ENCODE measurements at places on chromosomes 12 and 14.

- DNase-seq: no peak
Measured at GRCh38 chr14:94018308-94018707, 7.8 kb upstream of the OTUB2 start.

DNA sequence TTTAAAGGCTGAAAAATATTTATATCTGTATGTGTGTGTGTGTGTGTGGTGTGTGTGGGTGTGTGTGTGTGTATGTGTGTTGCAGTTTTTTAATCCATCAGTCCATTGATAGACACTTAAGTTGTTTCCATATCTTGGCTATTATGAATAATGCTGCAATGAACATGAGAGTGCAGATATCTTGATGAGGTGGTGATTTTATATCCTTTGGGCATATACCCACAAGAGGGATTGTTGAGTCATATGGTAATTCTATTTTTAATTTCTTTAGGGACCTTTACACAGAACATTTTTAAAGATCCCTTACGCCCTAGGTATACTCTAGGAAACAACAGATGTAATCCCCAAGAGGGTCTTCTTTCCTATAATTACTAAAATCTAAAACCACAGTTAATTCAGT lies 154.5 kb upstream of the CLEC14A start:
- no peak for DNase-seq

GRCh38 chr14:58133739-58134138 lies 18.3 kb downstream of the ARMH4 start:
- DNase-seq: no peak

DNA sequence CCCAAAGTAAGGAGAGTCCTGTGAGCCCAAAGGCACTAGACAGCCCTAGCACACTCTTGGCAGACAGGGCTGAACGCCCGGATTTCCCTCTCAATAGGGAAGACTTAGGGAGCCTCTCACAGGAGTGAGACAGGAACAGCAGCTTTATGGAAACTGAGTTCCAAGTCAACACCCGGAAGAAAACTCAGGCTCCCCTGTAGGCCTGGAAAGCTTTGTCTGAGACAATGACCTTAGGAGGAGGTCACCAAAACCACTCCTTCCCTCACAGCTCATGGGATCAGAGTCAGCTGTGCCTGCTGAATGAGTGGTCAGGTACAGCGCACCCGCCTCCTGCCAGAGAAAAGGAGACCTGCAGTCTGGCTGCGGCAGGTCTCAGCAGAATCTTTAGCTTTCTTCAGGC lies 229.5 kb downstream of the CACNA1C start:
- DNase-seq: no peak

- no peak for DNase-seq
Measured at GRCh38 chr14:92960706-92961566, 38.0 kb downstream of the CHGA start.

GRCh38 chr14:30656190-30656632 lies 34.1 kb downstream of the SCFD1 start:
- peak; percentile 65 for DNase-seq

DNA sequence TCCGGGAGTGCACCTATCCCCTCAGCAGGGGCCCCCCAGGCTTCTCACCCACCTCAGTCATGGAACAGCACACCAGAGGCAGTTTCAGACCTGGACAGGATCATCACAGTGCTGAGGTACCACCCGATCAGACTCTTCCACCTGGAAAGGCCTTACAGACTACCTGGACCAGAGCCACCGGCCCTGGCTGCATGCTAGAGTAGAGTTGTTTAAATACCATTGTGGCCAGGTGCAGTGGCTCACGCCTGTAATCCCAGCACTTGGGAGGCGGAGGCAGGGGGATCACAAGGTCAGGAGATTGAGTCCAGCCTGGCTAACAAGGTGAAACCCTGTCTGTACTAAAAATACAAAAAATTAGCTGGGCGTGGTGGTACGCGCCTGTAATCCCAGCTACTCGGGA lies 61.5 kb downstream of the TSPAN11 start:
- no peak for DNase-seq

- no peak for DNase-seq
Measured at GRCh38 chr12:123506059-123506842, 27.3 kb downstream of the RILPL1 start.

GRCh38 chr12:6278439-6279255 lies 31.8 kb upstream of the PLEKHG6 start:
- DNase-seq: peak; percentile 95

- peak; percentile 58 for DNase-seq
Measured at GRCh38 chr14:104883681-104884361, 18.8 kb downstream of the CEP170B start.

DNA sequence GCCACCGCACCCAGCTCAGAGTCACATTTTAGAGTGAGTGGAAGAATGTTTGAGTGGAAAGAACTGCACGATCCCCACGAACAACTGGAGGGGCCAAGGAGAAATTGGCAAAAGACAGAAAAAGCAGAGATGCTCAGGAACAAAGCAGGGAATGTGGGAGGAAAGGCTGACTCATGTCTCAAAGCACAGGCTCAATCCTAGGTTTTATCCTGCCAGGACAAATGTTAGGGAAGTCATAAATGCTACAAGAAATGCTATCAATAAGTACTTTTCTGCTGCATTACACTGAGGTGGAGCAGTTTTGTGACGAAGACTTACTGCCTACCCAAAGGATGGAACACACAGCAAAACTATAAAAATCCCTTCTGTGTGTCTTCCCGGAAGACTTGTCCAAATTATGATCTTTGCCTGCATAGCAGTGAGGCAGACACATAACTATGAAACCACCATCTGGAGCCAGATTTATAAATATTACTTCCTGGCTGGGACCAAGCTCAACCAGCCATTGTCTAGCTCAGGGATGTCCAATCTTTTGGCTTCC lies 26.7 kb downstream of the NIN start:
- DNase-seq: no peak

DNA sequence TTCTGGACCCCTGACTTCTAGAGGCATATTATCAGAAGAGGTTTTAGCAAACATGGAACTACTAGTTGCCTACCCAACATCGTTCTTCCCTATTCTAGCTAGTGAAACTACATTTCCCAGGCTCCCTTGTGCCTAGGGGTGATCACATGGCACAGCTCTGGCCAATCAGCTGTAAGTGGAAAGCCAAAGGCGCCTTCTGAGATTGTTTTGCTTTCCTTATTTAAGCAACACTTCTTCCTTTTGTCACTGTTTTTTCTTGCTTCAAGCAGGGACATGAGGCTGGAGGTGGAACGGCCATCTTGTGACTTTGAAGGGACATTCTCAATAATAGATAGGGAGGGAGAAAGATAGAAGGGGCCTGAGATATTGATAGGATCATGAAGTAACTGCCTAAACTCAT lies 136.7 kb downstream of the ZNF664 start:
- DNase-seq: peak; percentile 36

GRCh38 chr14:55780156-55780946 lies 200.3 kb downstream of the KTN1 start:
- DNase-seq: no peak

- no peak for DNase-seq
Measured at GRCh38 chr12:13627536-13627935, 353.9 kb downstream of the GRIN2B start.

- DNase-seq: no peak
Measured at GRCh38 chr12:1688086-1688710, 2.7 kb upstream of the ADIPOR2 start.

DNA sequence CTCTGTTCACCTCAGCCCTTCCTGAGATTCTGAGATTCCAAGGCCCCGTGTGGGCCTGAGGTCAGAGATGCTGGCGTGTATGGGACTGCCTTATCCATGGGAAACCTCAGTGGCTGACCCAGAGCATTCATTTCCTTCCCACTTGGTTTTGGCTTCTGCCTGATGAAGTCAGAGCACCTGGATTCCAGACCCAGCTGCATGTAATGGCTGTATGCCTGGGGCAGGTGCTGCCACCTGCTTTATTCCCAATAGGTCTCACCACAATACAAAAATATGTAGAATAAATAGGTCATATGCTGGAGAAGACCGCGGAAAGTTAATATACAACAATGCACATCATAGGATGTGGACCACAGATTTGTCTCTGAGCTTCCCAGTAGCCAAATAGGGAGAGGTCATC lies 25.6 kb downstream of the FIGNL2 start:
- no peak for DNase-seq

DNA sequence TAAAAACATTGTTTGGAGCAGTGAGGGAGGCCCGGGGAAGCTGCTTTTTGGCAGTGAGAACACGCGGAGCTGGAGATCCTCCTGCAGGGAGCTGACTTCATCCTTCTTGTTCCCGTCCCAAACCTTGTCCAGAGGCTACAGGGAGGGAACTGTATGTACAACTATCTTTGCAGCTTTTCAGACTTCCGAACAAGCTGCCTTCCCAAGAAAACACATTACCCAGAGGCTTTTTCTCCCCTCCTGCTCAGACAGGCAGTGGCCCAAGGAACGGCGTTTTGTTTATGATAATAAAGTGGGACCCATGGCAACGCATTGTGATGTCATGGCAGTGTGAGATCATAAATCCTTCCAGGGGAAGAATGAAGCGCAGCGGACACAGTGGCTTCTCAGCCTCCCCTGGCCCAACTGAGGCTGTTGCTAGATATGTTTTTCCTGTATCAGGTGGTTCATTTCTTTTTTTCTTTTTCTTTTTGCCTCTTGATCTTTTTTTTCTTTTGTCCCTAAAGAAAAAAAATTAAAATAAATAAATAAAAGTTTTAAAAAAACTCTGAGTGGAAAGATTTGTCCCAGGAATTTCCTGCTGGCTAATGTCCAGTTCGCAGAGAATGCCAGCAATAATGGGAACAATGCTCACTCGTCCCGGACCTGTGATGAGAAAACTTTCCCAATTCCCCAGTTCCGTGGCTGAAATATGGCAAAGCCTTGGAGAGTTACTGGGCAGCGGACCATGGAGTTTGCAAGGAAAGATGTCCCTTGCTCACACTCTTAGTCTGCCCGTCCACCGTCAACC lies 103.4 kb upstream of the MAP1LC3B2 start:
- no peak for DNase-seq
